ENCODE measurements at places on chromosomes 6 and 20. TPM values are rescaled to one million over a fixed set of nuclear protein-coding genes. Genes with fewer than 3 reads are reported as not detected.

Gene SLC22A16
- not detected for total RNA-seq

Gene RFX6
- total RNA-seq = not detected

DNA sequence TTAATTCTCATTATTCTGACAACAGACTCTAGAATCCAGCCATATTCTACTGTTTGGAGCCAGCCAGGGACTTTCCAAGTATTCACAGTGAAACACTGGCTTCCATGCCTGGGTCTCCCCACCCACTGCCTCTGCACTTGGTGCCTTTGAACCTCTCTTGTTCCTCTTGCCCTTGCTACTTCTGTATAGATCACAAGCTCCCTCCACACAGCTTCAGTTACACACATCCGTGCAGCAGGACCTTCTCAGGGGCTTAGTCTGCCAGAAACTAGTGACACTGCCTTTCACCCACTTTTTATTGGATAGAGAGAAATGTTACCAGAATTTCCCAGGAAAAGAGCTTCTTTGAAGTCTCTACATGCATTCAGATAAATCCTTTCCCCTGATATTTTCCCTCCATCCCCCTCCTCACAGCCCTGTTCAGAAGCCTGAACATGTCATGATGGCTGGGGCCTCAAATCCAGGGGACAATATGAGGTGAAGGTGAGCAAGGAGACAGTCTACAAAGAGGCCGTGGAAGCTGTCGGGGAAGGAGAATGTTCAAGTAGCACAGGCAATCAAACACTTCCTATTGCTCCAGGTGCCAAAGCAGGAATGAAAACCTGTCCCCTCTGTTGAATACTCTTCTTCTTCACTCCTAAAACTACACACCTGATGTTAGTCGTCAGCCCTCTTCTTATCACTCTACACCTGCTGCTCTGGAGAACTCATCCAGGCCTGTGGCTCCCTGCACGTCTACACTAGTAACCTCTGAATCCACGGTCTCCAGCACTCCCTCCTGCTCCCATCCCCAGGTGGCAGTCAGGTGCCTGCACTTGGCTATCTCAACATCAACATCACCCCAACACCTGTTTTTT lies 20.2 kb upstream of the HLA-DOA start:
- DNase-seq = peak; percentile 23

- DNase-seq = peak; percentile 50
Observed at GRCh38 chr20:45037050-45037449, 63.9 kb downstream of the KCNS1 start.

- DNase-seq = peak; percentile 95
Observed at GRCh38 chr6:139943391-139943790, 568.9 kb upstream of the CITED2 start.

Gene LY6G5C
- not detected for total RNA-seq

- DNase-seq = no peak
Observed at GRCh38 chr6:44269178-44269920, 901 bp upstream of the TMEM151B start.

- peak; percentile 11 for DNase-seq
Observed at GRCh38 chr6:474453-475185, 83.1 kb downstream of the IRF4 start.

- DNase-seq = no peak
Observed at GRCh38 chr20:56422824-56423189, 10.7 kb downstream of the CASS4 start.

DNA sequence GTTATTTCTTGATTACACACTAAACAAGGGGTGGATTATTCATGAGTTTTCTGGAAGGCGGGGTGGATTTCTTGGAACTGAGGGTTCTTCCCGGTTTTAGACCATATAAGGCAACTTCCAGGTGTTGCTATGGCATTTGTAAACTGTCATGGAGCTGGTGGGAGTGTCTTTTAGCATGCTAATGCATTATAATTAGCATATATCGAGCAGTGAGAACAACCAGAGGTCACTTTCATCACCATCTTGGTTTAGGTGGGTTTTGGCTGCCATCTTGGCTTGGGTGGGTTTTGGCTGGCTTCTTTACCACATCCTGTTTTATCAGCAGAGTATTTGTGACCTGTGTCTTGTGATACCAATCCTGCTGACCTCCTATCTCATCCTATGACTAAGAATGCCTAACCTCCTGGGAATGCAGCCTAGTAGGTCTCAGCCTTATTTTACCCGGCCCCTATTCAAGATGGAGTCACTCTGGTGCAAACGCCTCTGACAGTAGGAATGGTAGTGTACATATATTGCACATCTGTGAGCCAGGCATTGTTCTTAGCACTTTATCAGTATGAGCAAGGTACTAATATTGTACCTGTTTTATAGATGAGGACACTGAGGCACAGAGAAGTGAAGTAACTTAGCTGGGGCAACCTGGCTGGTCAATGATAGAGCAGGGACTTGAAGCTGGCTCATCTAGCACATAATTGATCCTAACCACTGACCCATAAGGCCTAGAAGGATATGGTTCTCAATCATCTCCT lies 203.7 kb downstream of the NFATC2 start:
- DNase-seq = no peak

DNA sequence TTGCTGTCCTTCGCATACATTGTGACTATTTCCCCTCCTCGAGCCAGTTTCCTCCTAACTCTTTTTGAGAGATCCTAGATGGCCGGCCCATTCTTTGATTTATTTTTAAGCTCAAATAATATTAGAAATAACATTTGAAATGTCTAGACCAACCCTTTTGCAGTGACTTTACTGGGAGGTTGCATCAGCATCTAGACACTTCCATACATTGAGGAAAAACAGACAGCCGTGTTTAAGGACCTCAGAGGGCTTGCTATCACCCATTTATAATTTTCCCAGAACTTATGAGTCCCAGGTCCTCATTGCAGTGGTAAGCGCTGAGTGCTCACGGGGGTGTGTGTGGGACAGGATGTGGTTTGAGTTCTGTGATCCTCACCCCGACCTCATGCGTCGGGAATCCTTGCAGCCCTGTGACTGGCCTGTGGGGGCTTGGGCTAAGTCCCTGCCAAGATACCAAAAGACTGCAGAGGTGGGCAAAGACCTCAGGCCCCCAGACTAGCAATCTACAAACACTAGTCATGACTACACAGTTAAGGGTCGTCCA lies at the start of gene GPX5:
TSS of gene GPX5 (plus strand) at position 386 of the 544 bp plus-strand sequence. CDS start at position 519, 133 bp downstream.
- DNase-seq = no peak

DNA sequence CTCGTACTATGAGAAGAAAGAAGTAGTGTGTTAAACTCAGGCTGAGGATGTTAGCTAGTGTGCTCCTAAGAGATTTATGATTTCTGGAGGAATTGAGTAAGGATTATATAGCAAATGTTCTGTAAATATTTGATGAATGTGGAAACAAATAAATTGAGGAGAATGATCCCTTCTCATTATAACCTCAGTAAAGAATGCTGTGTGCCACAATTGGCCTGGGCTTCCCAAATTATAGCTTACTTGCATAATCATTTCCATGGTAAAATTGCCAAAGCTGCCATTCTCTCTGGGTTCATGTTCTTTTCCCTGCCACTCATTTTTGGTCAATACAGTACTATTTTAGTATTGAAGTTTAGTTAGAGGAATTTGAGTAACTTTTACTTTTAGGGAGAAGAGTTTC lies 128.5 kb downstream of the FLRT3 start:
- DNase-seq = no peak

- DNase-seq = peak; percentile 57
Observed at GRCh38 chr6:106253731-106254130, 71.8 kb downstream of the ATG5 start.

Gene SFTA2
- total RNA-seq = not detected

DNA sequence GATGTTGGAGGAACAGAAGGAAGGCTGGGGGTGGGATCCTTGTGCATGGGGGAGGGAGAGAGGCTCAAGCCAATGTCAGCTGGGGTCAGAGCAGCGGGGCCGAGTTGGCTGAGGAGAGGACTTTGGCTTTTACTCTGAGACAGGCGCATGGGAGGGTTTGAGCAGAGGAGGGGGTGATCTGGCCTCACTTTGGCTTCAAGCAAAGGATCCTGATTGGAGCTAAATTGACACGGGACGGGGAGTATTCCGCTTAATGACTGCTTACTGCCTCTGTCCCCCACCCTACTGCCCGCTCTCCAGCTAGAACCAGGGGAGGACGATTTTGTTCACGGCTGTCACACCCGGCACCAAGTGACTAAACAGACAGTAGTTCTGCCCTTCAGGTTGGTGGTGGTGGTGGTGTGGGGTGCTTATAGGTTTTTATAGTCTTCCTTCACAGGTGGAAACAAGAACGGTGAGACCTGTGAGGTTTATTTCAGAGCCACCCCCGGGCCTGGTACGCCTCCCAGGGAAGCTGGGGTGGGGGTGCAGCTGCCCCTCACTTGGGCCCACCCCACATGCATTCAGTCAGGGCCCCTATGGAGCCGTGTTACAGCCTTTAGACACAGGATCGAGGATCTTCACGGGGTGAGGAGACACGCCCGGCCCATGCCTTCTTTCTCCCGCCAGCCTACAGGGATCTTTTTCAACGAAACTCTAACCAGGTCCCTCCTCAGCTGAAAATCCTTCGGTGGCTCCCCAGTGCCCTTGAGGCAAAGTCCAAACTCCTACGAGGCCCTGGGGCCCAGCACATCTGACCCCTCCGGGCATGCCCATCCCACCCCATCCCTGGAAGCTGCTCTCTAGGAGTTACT lies 1.3 kb upstream of the SNAI1 start:
- no peak for DNase-seq

Gene WFDC10B
- not detected for total RNA-seq

DNA sequence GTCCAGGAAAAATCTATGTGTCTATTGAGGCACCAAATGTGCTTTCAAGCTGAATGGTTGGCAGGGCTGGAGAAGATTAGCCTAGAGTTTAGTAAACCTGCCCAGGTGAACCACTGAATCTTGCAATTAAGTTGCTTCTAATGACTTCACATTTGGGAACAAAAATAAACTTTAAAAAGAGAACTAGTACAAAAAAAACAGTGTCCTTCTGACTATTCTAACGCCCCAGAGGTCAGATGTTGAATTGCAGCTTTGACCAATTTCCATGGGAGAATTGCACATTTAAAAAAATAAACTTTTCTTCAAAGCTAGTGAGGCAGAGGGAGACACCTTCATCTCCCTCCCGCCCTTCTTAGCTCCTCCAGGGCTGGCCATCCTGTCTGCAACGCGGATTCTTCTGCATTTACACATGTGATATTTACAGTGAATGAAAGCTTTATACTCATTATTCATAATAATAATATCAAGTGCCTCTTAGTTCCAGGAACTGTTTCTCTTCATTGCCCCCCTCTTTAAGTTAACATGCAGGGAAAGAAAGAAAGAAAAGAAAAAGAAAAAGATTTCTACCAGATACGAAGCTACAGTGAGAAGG lies 270.2 kb downstream of the SMOC2 start:
- no peak for DNase-seq

DNA sequence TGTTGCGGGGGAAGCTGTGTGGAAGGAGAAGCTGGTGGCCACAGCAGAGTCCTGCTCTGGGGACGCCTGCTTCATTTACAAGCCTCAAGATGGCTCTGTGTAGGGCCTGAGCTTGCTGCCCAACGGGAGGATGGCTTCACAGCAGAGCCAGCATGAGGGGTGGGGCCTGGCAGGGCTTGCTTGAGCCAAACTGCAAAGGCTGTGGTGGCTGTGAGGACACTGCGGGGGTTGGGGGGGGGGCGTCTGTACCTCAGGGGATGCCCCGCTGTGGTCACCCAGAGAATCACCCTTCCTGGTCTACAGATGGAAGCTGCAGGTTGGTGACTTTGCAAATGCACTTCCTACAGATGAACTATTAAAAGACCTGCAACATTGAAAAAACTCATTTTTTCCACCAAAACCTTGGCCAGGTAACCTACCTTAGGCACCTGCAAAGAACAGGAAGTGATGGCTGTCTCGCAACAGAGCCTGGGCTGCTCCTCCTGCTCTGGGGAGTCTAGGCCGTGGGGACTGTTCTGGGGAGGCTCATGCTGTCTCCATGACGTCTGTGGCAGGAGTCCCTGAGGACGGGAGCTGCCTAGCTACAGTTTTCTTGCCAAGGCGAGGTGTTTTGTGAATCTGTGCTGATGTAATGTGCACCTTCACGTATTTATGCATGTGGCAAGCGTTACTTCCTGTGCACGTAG lies 7.3 kb downstream of the NPBWR2 start:
- no peak for DNase-seq

GRCh38 chr6:166724576-166724975 lies 97.5 kb upstream of the RPS6KA2 start:
- DNase-seq = no peak

Gene RGS17
- 3.6 TPM for total RNA-seq
